ENCODE measurements at places on chromosomes 1 and 21. TPM values are rescaled to one million over a fixed set of nuclear protein-coding genes. Genes with fewer than 3 reads are reported as not detected.
A peak's percentile ranks its signal among the peaks of the same experiment; 100 is the strongest.

DNA sequence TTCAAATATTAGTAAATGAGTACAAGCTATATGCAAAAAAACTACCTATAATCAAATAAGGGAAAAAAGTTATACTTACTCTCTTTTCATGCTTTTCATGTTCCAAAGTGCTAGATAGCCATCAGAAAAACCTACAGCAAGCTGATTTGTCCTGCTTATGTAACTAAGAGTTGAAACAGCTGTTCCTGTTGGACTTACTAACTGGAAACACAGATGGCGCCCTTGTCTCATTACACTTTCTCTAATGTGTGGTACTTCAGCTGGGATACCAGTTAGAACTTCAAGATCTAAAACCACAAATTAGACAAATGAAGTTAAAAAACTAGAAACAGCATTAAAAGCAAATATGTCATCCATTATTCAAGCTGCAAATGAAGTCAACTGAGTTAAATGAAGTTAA is 24.3 kb downstream of the AHCTF1 start:
- H3K4me3 ChIP-seq, result no peak overlapping the region
- no peaks in the 10 kb centered on the region for H3K27me3 ChIP-seq
- no peak for DNase-seq
- H3K4me1 ChIP-seq, result peaks cover 5% of the 10 kb centered on the region

DNA sequence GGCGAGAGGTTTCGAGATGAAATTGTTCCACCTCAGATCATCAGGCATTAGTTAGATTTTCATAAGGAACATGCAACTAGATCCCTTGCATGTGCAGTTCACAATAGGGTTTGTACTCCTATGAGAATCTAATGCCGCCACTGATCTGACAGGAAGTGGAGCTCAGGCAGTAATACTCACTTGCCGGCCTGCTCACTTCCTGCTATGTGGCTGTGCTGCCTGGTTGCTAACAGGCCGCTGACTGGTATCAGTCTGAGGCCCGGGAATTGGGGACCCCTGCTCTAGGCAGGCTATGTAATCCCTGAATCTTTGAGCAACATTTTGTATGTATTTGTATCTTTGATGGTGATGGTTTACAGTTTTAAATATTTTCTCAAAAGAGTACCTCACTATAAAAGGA is 32.5 kb downstream of the XKR8 start:
- H3K36me3 ChIP-seq, result peaks cover 91% of the 10 kb centered on the region
- H3K4me1 ChIP-seq, result peaks cover 31% of the 10 kb centered on the region
- DNase-seq, result peak; percentile 19

DNA sequence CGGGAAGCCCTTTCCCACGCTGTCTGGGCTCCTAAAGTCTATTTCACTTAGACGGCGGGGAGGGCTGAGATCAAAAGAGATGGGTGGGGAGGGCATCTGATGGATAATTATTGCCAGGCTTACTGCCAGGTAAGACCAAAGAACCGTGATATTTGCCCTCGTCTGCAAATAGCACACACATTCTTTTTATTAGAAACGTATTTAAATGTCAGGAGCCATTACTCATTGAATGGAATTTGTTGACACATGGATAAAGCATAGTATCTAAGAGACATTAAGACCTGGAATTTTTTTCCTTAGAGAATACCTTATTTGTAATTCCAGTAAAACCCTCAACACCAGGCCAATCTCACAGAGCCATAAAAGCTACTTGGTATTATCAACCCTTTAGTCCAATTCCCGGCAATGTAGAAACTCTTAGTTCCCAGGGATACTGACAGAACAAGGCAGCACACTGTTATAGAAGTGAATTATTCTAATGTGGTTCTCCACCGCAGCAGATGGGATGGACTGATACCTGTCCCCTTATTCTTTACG is 10.6 kb downstream of the URB1 start:
- H3K4me1 ChIP-seq, result peaks cover 10% of the 10 kb centered on the region
- no peak for DNase-seq
- H3K36me3 ChIP-seq, result peaks cover 85% of the 10 kb centered on the region
- H3K27ac ChIP-seq, result no peak overlapping the region
- H3K27me3 ChIP-seq, result no peaks in the 10 kb centered on the region

- H3K36me3 ChIP-seq, result peaks cover 12% of the 10 kb centered on the region
- no peaks in the 10 kb centered on the region for H3K27me3 ChIP-seq
- H3K4me3 ChIP-seq, result peak overlapping the region; percentile 98
- DNase-seq, result no peak
- peaks cover 44% of the 10 kb centered on the region for H3K4me1 ChIP-seq
These were observed 493 bp upstream of the ELOA start for GRCh38 chr1:23742670-23743286.

GRCh38 chr1:203567596-203567995 is 59.0 kb upstream of the ATP2B4 start:
- no peak overlapping the region for H3K4me3 ChIP-seq
- no peaks in the 10 kb centered on the region for H3K4me1 ChIP-seq
- H3K27ac ChIP-seq, result no peak overlapping the region
- DNase-seq, result no peak
- no peaks in the 10 kb centered on the region for H3K36me3 ChIP-seq

DNA sequence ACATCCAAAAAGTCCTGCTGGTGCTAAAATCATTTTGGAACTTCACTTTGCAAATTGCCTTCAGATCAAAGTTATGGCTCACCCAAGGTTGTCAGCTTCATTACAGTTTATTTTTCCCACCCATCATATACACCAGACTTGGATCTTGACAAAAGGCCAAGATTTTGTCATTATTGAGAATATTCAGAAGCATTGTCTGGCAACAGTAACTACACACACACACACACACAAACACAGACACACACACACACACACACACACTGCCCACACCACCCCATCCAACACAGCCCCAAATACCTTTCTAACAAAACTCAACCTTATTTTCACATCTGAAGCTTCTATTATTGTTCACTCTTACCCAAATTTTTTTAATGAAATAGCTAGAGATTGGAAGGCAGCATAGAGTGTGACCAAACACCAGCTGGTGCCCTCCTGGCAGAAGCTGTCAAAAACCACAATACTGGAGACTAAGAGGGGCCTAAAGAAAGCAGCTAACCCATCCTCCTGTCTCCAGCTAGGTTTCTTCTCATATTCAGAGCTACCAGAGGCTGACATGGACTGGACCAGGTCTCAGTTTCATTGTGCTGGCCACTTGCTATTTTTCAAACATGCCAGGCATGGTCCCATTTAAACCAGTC is 139.1 kb upstream of the ZC3H11B start:
- peak; percentile 15 for DNase-seq
- H3K36me3 ChIP-seq, result no peaks in the 10 kb centered on the region
- peaks cover 26% of the 10 kb centered on the region for H3K4me1 ChIP-seq
- H3K27me3 ChIP-seq, result no peaks in the 10 kb centered on the region
- peak overlapping the region; percentile 69 for H3K27ac ChIP-seq

DNA sequence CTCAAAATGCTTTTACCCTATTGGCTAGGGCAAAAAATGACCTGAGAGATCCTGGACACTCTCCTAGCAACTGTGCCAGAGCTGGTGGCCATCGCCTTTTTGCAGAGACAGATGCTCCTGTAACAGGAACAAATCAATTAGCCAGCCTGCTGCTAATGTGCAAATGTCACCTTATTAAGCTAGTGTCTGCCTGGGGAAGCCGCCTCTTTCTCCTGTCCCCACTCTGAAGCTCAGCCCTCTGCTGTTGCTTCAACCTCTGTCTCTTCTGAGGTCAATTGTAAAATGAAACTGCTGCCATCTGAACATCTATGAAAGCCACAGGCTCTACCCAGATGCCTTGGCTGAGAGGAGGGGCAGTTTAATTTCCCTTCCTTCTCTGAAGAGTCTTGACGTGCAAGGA is 85.5 kb upstream of the CACNA1E start:
- no peak for DNase-seq
- H3K4me1 ChIP-seq, result no peaks in the 10 kb centered on the region
- no peaks in the 10 kb centered on the region for H3K27me3 ChIP-seq
- H3K36me3 ChIP-seq, result no peaks in the 10 kb centered on the region

DNA sequence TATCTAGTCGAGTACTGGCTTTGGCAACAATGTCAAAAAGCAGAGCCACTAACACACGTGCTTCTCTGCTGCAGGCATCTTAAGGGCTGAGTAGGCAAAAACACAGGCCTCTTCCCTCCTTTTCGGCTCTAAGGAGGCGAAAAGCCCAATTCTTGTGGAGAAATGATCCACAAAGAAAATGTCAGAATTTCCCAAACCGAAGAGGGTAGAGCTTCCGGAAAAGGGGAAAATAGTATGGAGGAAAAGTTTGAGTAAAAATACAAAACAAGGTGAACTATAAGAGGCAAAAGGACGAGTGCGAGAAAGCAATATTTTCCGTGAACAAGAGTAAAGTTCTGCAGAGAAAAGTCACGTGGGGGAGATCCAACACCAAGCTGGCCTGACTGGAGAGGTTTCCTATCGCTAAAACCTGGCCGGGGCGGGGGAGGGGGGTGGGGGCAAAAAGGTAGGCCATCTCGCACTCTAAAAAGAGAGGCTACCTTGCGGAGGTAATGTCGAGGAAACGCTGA is 551 bp downstream of the ZRANB2 start:
- H3K27ac ChIP-seq, result peak overlapping the region; percentile 94
- no peak for DNase-seq
- H3K4me3 ChIP-seq, result peak overlapping the region; percentile 72
- H3K36me3 ChIP-seq, result peaks cover 33% of the 10 kb centered on the region
- peaks cover 6% of the 10 kb centered on the region for H3K4me1 ChIP-seq

DNA sequence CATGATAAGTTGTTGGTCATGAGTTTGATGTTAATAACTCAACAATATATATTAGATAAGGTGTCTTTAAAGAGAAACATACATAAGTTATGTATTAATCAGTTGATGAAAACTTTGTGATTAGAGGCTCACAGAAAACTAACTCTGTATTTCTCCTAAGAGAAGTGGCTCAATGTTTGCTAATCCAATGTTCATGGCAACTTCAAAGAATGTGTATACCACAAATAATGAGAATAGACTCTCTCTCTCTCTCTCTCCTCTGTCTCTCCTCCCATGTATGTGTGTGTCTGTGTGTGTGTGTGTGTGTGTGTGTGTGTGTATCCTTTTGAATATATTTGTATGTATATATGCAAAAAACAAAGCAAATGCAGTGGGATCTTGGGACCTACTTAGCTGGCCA is 1304.9 kb downstream of the MRPL39 start:
- H3K36me3 ChIP-seq, result no peaks in the 10 kb centered on the region
- DNase-seq, result no peak
- H3K27ac ChIP-seq, result no peak overlapping the region
- H3K27me3 ChIP-seq, result no peaks in the 10 kb centered on the region
- H3K4me1 ChIP-seq, result no peaks in the 10 kb centered on the region
- H3K4me3 ChIP-seq, result no peak overlapping the region

DNA sequence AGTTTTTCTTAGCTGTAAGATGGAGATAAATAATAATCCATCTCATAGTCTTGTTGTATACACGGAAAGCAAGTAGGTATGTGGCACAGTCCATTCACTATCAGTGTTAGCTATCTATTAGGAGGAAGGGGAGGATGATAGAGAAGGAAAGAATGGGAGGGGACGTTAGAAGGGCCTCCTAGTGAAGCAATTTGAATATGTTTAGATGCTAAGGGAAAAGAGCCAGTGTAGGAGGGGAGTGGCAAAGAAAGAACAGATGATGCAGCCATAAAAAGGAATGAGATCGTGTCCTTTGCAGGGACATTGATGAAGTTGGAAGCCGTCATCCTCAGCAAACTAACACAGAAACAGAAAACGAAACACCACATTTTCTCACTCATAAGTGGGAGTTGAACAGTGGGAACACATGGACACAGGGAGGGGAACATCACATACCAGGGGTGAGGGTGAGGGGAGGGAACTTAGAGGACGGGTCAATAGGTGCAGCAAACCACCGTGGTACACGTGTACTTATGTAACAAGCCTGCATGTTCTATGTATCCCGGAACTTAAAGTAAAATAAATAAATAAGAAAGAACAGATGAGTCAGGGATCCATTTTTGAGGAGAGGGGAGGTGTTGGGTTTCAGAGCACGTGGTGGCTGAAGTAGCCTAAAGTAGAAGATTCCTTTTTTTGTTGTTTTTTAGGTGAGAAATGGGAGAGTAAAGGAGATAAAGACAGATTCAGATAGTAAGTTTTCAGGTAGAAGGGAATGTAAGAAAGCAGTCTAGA is 124.1 kb downstream of the POU2F1 start:
- DNase-seq, result no peak
- no peak overlapping the region for H3K27ac ChIP-seq
- H3K27me3 ChIP-seq, result no peaks in the 10 kb centered on the region

- H3K27ac ChIP-seq, result peak overlapping the region; percentile 90
- DNase-seq, result peak; percentile 25
- peaks cover 13% of the 10 kb centered on the region for H3K4me1 ChIP-seq
- H3K27me3 ChIP-seq, result no peaks in the 10 kb centered on the region
- H3K4me3 ChIP-seq, result peak overlapping the region; percentile 96
These were observed 776 bp downstream of the KDM1A start for GRCh38 chr1:23019863-23020625.

DNA sequence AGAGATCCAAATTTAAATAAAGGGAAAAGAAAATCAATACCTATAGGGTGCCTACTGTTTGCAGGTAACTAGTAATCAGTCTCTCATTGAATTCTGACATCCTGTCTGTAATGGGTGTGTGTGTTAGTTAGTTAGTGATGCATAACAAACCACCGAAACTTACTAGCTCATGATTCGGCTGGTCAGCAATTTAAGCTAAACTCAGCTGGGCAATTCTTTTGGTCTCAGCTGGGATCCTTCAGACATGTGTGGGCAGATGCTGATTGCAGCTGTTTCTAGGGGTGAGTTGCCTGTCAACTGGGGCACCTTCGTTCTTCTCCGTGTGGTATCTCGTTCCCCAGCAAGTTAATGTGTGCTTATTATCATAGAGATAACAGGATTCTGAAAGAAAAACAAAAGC is 40.2 kb upstream of the ZNF124 start:
- no peak overlapping the region for H3K27ac ChIP-seq
- H3K27me3 ChIP-seq, result no peaks in the 10 kb centered on the region
- H3K36me3 ChIP-seq, result no peaks in the 10 kb centered on the region
- no peak for DNase-seq
- peaks cover 18% of the 10 kb centered on the region for H3K4me1 ChIP-seq

GRCh38 chr1:177228693-177229065 is 57.9 kb downstream of the BRINP2 start:
- no peaks in the 10 kb centered on the region for H3K4me1 ChIP-seq
- no peak overlapping the region for H3K4me3 ChIP-seq
- no peak for DNase-seq
- no peaks in the 10 kb centered on the region for H3K27me3 ChIP-seq
- H3K27ac ChIP-seq, result no peak overlapping the region

DNA sequence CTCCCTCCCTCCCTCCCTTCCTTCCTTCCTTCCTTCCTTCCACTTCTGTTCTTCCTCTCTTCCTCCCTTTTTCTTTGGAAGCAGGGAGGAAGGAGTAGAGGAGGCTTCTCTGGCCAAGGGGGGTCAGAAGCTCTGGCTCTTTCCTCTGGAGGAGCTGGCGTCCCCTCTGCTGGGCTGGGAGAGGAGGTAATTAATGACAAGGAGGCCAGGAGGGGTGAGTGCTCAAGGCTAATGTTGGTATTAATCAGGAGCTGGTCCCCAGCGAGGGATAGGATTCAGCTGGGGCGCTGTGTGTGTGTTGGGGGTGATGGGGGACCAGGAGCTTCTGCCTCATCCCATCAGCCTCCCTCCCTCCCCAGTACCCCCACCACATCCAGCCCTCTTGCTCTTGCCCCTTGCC is 6.2 kb upstream of the PEAR1 start:
- H3K27ac ChIP-seq, result no peak overlapping the region
- H3K27me3 ChIP-seq, result no peaks in the 10 kb centered on the region
- H3K4me3 ChIP-seq, result no peak overlapping the region
- peaks cover 3% of the 10 kb centered on the region for H3K4me1 ChIP-seq
- no peaks in the 10 kb centered on the region for H3K36me3 ChIP-seq

The PARK7 gene
- total RNA-seq, result 342 TPM

The NLRP3 gene
- 0.28 TPM for total RNA-seq

The GFI1 gene
- total RNA-seq, result not detected

The CD164L2 gene
- not detected for total RNA-seq

The TIE1 gene
- total RNA-seq, result 34.4 TPM

The HES5 gene
- 3.1 TPM for total RNA-seq

The CASQ1 gene
- total RNA-seq, result 56.7 TPM

The KCNK2 gene
- 0.26 TPM for total RNA-seq

The RIMS3 gene
- total RNA-seq, result 0.71 TPM
